Right atrium auricular region (tissue), 2 donors: ENCODE measurements at places on chromosomes 11 and 22. TPM values are rescaled to one million over a fixed set of nuclear protein-coding genes. Genes with fewer than 3 reads are reported as not detected.

The MRGPRD gene
- total RNA-seq, result not detected

The RAG2 gene
- not detected for total RNA-seq

The WNT11 gene
- 1.6 TPM for total RNA-seq

- peak; percentile 69 for DNase-seq
Measured at GRCh38 chr22:42397332-42398249, 34.6 kb downstream of the NFAM1 start.

DNA sequence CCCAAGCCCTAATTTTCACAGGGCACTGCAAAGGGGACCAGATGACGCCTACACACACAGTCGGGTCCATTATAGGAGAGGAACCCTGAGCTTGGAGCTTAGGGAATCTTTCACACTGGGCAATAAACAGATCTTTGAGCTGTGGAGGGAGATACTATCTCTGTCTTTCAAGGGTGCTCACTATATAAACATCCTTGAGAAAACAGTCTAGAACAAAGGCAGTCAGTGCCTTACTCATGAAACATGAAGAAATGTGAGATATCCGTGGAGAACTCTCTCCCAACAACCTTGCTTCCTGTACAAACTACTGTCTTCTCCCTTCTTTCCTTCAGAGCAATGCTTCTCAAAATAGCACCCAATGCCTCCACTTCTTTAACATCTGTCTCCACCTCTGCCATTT lies 109.0 kb upstream of the APOA1 start:
- DNase-seq, result no peak
